ENCODE measurements at places on chromosomes 5 and 9. TPM values are rescaled to one million over a fixed set of nuclear protein-coding genes. Genes with fewer than 3 reads are reported as not detected.

CTNND2 gene
- not detected for total RNA-seq

DPM2 gene
- 46.6 TPM for total RNA-seq

SLU7 gene
- total RNA-seq, result 41.1 TPM

TMC1 gene
- total RNA-seq, result not detected

GRCh38 chr9:93674580-93675335 lies 98.4 kb downstream of the PHF2 start:
- no peak overlapping the region for H3K27ac ChIP-seq
- no peaks in the 10 kb centered on the region for H3K27me3 ChIP-seq
- H3K4me3 ChIP-seq, result no peak overlapping the region
- peak; percentile 3 for DNase-seq

- H3K4me1 ChIP-seq, result peaks cover 53% of the 10 kb centered on the region
- no peak for DNase-seq
- no peaks in the 10 kb centered on the region for H3K27me3 ChIP-seq
- no peak overlapping the region for H3K4me3 ChIP-seq
- peaks cover 55% of the 10 kb centered on the region for H3K36me3 ChIP-seq
- H3K27ac ChIP-seq, result no peak overlapping the region
Measured at GRCh38 chr9:97911528-97911927, 10.8 kb downstream of the TRMO start.

DNA sequence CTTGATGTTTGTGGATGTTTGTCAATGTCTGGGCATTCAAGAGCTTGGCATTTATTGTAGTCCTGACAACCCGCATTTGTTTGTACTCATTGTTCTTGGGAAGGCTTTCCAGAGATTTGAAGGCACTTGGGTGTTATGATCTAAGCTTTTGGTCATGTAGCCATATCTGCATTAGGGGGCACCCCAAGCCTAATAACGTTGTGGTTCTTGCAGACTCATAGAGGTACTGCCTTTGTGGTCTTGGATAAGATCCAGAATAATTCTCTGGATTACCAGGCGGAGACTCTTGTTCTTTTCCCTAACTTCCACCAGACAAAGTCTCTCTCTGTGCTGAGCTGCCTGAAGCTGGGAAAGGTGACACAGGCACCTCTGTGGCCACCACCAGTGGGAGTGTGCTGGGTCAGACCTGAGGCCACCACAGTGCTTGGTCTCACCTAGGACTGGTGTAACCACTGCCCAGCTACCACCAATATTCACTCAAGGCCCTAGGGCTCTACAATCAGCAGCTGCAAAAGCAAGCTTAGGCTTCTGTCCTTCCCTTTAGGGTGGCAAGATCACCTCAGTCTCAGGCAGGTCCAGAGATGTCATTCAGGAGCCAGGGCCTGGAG lies 144.4 kb upstream of the TAS2R1 start:
- no peak for DNase-seq
- no peak overlapping the region for H3K4me3 ChIP-seq
- no peaks in the 10 kb centered on the region for H3K36me3 ChIP-seq
- H3K27ac ChIP-seq, result no peak overlapping the region

- no peak overlapping the region for H3K27ac ChIP-seq
- H3K36me3 ChIP-seq, result no peaks in the 10 kb centered on the region
- DNase-seq, result no peak
- H3K4me1 ChIP-seq, result no peaks in the 10 kb centered on the region
Measured at GRCh38 chr5:135606431-135606830, 27.6 kb upstream of the CXCL14 start.

DNA sequence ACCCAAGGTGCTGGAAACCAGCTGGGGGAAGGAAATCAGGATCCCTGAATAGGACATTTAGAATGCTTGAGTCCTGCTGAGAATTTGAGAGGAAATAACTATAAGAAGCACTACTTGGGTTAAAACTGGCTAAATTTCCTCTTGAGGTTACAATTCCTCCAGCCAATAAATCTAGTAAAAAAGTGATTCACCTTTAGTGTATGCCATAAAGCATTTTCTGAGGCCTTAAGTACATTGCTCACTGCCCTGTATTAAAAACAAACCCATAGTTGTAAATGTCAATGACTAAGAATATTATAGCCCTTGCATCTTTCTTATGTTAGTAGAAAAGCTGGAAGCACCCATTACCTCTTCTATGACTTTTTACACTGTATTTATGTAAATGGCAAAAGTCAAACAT lies 634.7 kb upstream of the ARRDC3 start:
- H3K27me3 ChIP-seq, result no peaks in the 10 kb centered on the region
- no peak overlapping the region for H3K4me3 ChIP-seq
- no peaks in the 10 kb centered on the region for H3K4me1 ChIP-seq
- no peak overlapping the region for H3K27ac ChIP-seq

GRCh38 chr5:90740244-90740799 lies 181.7 kb downstream of the ADGRV1 start:
- H3K4me3 ChIP-seq, result no peak overlapping the region
- peaks cover 8% of the 10 kb centered on the region for H3K27me3 ChIP-seq
- no peaks in the 10 kb centered on the region for H3K36me3 ChIP-seq
- H3K4me1 ChIP-seq, result no peaks in the 10 kb centered on the region

DNA sequence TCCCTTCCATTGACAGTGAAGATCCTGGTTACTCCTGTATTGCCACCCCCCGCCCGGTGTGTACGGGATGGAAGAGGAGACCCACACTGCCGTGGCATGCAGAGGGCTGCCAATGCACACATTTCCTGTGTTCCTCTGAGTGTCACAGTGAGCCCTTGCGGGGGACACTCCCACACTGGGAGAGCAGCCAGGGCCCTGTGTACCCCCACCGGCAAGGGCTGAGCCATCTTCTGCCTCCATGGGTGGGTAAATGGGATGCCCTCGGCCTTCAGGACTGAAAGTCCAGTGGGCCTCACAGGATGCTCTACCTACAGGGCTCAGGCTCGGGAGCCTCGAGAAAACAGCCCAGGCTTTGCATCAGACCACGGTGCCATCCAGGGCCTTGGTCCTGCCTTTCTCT lies 18.1 kb downstream of the IRX1 start:
- no peak overlapping the region for H3K27ac ChIP-seq
- no peak for DNase-seq
- H3K36me3 ChIP-seq, result no peaks in the 10 kb centered on the region
- no peak overlapping the region for H3K4me3 ChIP-seq

DNA sequence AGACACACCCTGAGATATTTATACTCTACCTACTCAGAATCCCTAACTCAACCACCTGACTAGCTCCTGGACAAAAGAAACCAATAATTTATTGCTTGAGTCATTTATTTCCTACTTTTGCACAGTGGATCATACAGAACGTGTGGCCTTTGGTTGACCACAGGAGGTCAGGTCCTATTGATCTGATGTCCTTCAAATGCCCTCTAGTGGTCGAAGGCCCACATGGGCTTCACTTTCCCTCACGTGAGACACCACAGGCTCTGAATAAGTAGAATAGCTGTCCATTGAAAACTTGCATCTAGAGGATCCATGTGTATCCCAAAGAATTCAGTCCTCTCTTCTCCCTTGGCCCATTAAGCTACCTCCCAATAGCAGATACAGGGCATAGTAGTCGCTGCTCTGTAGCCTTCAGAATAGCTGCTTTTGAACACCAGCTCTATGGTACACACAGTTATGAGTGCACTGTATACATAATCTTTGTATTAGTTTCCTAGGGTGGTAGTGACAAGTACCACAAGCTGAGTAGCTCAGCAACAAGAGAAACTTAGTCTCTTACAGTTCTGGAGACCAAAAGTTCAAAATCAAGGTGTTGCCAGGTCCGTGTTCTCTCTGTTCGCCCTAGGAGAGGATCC lies 177.6 kb upstream of the SMARCA2 start:
- H3K4me3 ChIP-seq, result no peak overlapping the region
- DNase-seq, result peak; percentile 28
- H3K27me3 ChIP-seq, result peaks cover 5% of the 10 kb centered on the region
- no peaks in the 10 kb centered on the region for H3K36me3 ChIP-seq
- no peak overlapping the region for H3K27ac ChIP-seq

DNA sequence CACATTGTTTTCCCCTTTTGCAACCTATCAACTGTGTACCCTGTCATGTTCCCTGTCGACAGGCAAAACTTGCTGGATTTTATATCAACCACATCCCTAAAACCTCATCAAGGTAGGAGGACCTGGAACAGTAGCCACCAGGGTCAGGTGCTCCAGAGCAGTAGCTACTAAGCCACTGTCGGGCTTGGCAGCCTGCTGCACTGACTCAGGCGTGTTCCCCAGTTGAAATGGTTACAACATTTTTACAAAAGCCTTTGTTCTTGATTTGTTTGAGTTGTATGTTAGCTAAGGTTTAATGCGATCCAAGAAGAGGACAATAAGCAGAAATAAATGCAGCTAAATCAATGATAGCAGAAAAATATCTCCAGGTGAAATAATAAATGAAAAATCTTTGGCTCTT lies 407.4 kb upstream of the TLE4 start:
- H3K4me3 ChIP-seq, result no peak overlapping the region
- H3K27me3 ChIP-seq, result peaks cover 2% of the 10 kb centered on the region
- DNase-seq, result no peak
- no peaks in the 10 kb centered on the region for H3K4me1 ChIP-seq
- no peak overlapping the region for H3K27ac ChIP-seq

GRCh38 chr9:110058304-110058953 lies 149.5 kb downstream of the C9orf152 start:
- H3K36me3 ChIP-seq, result peaks cover 8% of the 10 kb centered on the region
- no peak overlapping the region for H3K4me3 ChIP-seq
- DNase-seq, result peak; percentile 71

- no peaks in the 10 kb centered on the region for H3K36me3 ChIP-seq
- H3K27me3 ChIP-seq, result peaks cover 30% of the 10 kb centered on the region
- H3K4me3 ChIP-seq, result no peak overlapping the region
- H3K4me1 ChIP-seq, result peaks cover 41% of the 10 kb centered on the region
Measured at GRCh38 chr5:132020568-132021339, 9.3 kb upstream of the ACSL6 start.

DNA sequence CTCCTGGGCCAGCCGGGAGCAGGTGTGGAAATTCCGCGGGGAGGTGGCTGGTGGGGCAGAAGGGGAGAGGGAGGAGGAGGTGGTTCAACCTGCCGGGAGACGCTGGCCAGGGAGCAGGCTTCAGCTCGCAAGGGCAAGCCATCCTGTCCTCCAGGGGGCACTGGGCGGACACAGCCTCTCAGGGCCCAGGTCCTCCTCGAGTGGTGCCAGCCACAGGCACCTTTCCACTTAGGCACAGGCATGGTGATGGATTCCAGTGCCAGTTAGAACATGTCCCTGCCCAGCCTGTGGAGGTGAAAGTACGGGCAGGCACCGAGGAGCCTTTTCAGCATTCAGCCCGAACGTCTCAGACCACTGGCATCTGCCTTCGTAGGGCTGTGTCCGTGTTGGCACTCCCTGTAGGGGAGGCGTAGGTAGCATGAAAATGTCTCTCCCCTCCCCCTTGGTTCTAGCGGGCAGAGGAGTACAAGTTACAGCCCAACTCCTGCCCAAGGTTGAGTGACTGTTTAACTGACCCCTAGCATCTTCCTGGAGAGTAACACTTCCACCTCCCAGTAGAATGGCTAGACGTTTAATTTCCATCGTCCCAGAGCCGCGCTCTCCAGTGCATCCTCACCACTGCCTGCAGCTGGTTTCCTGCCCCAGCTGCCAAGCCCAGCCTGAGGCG lies 48.9 kb downstream of the DAB2IP start:
- peaks cover 41% of the 10 kb centered on the region for H3K27me3 ChIP-seq
- no peaks in the 10 kb centered on the region for H3K4me1 ChIP-seq
- H3K27ac ChIP-seq, result no peak overlapping the region
- no peaks in the 10 kb centered on the region for H3K36me3 ChIP-seq

DNA sequence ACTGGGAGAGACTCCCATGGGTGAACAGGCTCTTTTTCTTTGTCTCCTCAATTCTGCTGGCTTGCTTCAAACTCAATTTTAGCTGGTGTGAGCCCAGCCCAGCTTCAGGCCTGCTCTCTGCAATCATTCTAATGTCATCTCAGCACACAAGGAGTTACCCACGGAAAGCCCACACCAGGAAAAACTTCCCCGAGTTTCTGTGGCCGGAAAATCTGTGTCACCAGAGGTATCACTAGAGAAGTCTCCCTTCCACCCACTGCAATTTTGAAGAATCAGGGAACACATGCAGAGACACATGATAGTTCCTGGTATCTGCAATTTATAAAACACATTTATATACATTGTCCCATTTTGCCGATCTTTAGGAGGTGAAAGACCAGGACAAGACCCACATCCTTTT lies 13.5 kb upstream of the NDFIP1 start:
- H3K36me3 ChIP-seq, result peaks cover 1% of the 10 kb centered on the region
- peaks cover 81% of the 10 kb centered on the region for H3K4me1 ChIP-seq
- no peaks in the 10 kb centered on the region for H3K27me3 ChIP-seq
- peak overlapping the region; percentile 97 for H3K27ac ChIP-seq
- H3K4me3 ChIP-seq, result peak overlapping the region; percentile 53

DNA sequence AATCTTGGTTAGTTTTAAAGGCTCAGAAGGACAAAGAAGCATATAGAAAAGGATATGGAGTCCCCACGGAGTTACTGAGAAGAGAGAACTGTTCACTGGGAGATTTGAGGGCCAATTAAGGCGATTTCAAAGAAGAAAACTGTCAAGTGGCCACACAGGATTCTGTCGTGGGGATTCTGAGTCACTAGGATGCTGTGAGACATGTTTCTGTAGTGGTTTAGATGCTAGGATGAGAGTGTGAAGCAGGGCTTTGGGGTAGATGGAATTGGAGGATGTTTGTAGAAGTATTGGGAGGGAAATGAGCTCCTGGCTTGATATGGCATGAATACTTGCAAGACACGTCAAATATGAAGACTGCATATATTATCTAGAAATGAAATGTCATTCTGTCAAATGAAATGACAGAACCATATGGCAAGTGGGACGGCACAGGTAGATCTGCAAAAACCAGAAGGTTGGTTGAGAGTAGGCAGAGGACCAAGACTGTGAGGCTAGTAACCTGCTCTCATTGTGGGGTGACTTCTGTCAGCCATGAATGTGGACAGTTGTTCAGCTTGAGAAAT lies 136.3 kb upstream of the SPRY4 start:
- no peak for DNase-seq
- no peaks in the 10 kb centered on the region for H3K36me3 ChIP-seq
- H3K4me3 ChIP-seq, result no peak overlapping the region
- peaks cover 9% of the 10 kb centered on the region for H3K4me1 ChIP-seq
- no peaks in the 10 kb centered on the region for H3K27me3 ChIP-seq
- H3K27ac ChIP-seq, result no peak overlapping the region

DNA sequence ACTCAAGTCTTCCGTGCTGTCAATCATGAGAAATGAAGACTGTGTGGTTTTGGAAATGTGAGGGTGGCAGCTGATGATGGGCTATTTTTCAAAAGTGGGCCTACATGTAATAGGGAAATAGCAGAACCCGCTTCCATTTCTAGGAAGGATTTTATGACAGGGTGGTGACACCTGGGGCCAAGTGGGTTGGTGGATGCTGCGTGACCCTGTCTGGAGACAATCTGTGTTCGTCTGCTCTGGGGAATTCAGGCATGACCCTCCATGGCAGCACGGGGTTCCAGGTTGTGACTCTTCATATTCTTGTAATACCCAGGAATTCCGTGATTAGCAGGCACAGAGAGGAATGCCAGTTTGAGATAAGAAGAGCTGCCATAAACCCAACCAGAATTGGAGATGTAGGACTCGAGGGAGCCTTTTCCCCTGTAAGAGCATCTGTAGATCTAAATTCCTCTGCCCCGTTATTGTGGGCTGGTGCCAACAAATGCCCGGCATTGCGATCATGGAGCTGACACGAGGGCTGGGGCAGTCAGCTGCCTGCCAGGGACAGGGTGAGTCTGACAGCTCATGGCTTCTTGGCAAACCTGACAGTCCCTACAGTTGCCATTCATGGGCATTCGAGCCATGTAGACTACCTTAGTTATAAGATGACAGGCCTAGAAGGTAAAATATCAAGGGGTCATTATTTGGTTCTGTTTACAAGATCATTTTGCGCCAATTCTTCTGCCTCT lies 279.7 kb downstream of the GADD45G start:
- no peak overlapping the region for H3K27ac ChIP-seq
- no peak overlapping the region for H3K4me3 ChIP-seq
- no peaks in the 10 kb centered on the region for H3K27me3 ChIP-seq
- no peaks in the 10 kb centered on the region for H3K4me1 ChIP-seq
- no peaks in the 10 kb centered on the region for H3K36me3 ChIP-seq
